ENCODE measurements at places on chromosomes 6 and 20. TPM values are rescaled to one million over a fixed set of nuclear protein-coding genes. Genes with fewer than 3 reads are reported as not detected.

Gene GSTA3
- total RNA-seq = not detected

Gene PCED1A
- 15.0 TPM for total RNA-seq

Gene MANEA
- total RNA-seq = 18.6 TPM

Gene DEK
- total RNA-seq = 132 TPM

- no peak for ATAC-seq
Measured at GRCh38 chr20:57993716-57994431, 234.6 kb downstream of the ANKRD60 start.

DNA sequence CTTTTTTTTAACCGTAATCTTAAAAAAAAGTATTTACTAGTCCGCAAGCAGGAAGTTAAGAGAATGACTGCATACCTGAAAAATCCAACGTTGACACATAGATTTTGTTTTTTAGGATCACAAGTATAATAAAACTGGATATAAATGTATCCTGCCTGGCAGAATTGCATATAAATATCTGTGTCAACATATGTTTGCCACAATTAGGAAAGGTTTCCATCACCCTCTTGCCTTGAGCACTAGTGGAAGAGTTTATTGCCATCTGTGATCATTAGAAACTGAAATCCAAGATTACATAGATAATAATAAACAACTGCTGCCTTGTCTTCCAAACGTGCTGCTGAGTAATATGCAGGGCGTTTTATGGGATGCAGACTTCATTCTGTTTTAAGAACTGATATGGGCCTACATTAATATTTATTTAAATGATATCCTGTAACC is 27.9 kb downstream of the PLEKHG1 start:
- ATAC-seq = no peak

Measured in activated T-helper 17 cell treated with anti-CD3 and anti-CD28 coated beads, Interleukin-2, amount 50 U/mL, for 72 hours (primary cell).